ENCODE measurements at places on chromosomes 11 and 22.

- DNase-seq, result peak; percentile 71
Measured at GRCh38 chr11:1771700-1772099, 8.0 kb upstream of the CTSD start.

DNA sequence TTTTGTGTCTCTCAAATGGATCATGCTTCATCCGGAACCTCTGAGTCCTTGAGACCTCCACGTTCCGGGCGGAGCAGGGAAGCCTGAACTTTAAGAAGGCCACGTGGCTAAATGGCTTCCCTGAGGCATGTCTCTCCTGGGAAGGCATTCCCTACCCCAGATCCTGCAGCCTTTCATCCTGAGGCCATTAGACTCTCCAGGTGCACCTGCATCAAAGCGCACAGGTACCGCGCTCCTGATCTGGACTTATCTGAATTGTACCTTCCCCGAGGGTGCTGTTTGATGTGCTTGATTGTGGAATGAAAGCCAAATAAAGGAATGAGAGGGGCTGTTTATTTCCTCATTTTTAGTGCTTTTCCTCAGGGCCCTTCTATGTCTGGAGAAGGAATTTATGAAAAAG, 22.5 kb downstream of the C22orf31 start:
- no peak for DNase-seq

DNA sequence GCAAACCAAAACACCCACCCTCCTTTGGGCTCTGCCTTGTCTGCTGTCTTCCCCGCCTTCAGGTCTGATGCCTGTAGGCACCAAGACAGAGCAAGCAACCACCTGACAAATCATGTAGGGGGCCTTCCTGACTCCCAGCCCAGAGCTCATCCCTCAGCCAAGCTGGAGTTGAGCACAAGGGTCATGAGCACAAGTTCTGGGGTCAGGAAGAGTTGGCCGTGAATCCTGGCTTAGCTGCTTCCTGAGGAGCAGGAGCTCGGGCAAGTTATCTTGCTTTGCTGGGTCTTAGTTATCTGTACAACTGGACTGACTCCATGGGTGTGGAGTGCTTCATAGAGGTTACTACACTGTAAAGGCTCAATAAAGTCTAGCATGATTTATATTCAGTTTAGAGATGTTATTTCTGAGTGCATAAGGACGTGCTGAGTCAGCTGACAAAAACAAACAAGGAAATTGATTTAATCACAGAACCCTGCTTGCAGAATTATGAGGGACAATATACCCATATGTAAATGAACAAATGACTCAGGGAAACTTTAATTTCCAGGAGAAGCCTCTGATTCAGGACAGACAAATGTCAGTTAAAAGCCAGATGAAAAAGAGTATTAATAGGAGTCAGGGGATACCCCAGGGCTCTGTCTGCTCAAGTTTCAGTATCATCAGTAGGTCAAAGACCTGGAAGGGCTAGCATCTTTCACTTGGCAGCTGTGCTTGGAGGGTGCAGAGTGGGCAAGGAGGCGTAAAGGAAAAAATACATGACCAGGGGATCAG, 15.0 kb upstream of the APOA1 start:
- DNase-seq, result no peak

- DNase-seq, result no peak
Measured at GRCh38 chr11:113574586-113574985, 99.4 kb upstream of the DRD2 start.

DNA sequence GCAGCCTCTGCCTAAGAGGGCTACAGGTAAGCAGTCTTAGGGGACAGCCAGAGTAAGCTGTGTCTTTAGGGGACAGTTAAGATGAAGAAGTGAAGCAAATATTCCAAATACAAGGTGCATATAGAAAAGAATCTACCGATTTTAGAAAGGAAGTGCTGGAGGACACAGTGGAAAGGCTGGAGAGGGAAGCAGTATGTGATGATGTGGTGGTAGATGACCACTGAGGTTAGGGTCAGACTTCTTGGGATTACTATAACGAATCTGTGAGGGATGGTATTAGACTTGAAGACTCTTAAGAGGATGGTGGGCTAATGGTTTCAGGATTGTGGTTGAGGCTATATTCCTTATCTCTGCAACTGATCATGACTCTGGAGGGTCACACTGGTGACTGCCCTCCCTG, 40.0 kb upstream of the PHOX2A start:
- DNase-seq, result no peak

DNA sequence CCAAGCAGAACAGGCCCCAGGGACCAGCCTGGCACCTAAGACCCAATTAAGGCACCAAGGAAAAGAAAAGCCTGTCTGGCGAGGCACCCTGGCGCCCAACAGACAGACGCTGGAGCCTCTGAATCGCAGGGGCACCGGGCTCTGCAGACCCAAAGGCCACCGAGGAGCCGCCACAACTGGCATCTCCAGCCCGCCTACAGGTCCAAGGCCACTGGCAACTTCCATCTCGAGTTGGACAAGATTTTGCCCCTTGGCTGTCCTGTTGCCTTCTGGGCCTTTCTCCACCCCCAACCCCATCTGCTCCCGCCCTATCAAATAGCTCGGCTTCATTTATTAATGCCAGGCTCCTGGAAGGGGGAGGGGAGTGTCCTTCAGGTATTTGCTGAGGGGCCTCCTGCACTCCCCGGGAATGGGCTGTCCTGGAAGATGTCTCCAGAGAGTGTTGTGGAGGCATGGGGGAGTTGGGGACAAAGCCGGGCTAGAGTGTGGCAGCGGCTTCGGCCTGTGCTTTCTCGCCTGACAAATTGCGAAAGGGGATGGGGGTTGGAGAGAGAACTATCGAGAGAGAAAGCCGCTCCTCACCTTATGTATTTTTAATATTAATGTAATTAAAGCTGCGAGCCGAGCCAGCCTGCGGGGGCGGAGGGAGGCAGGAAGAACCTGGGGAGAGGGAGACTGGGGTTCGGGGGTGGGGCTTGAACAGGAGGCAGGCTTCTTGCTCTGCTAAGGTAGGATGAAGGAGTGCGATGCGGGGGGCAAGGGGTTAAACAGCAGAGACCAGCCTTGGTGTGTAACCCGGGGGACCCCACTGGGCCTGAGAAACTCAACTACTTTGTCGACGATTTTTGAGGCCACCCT, 2.0 kb downstream of the DSCAML1 start:
- DNase-seq, result no peak

DNA sequence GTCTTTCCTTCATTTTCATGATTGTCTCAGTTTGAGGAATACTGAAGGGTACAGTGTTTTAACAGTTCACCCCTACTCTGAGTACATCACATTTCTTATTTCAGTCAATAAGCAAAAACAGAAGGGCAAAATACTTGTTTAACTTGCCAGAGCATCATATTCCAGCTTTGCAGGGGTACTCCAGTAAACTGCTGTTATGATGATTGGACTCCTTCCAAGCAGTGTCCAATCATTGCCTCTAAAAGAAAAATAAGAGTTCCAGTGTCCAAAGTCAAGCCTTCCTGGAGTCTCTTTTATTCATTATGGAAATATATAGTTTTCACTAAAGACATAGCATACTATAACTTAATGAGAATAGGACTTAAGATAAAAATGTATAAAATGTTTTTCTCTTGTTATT, 105.1 kb downstream of the FANCF start:
- DNase-seq, result peak; percentile 29

- DNase-seq, result no peak
Measured at GRCh38 chr22:36257948-36258670, 5.2 kb downstream of the APOL1 start.

DNA sequence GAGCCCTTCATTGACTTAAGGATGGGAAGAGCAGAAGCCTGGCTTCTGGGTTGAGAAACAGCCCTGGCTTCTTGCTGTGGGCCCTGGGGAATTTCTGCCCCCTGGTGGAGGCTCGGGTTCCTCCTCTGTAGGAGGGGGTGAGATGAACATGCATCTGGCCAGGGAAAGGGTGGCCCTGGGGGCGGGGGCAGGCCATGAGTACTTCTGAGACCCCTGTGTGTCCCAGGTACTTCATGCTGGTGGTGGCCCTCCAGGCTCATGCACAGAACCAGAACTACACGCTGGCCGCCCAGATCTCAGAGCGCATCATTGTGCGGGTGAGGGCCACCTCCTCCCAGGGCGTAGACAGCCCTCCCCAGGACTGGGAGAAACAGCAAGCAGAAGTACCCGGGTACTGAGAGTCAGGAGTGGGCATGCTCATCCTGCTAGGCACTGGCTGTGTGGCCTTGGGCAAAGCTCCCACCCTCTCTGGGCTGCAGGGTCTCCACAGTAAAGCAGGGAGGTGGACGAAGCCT, 15.8 kb downstream of the TMEM258 start:
- peak; percentile 27 for DNase-seq

- DNase-seq, result no peak
Measured at GRCh38 chr22:37256075-37256726, 12.1 kb upstream of the RAC2 start.

DNA sequence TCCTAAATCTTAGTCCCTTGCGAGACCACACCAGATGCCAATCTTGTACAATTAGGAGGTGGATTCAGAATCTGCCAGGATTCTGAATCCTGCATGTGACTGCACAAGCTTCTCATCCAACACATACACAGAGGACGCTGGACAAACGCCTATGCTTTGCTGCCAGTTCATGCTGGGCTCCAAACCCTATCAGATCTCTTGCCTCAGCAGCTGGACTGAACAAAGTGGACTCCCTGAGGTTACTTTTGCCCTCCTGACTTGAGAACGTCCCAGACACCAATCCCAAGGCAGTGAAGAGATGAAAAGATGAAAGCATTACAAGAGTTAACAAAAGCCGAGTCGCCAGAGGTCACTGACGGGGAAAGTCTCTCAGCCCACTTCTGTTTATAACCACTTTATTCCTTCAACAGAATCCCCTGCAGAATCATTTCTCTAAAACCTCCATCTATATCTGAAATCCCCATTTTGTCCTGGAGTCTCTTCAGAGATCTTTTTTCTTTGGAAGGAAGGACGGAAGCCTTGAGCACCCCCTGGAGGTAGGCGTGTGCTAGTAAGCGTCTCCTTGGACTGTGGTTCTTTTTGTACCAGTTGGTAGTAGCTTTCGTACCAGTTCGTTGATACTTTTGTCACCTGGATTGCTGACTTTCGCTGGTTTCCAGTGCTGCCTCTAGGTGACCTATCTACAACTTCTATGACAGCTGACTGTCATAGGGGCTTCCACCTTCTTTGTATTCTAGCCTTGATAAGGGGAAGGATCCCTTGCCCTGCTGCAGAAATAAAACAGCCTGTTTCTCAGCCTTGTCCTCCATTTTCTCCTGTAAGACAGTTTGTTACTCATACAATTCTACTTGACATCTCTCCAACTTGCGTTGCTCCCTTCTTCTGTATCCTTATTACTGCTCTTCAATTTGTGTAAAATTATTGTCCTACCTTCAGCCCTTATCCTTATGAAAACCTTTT, 26.1 kb upstream of the EED start:
- peak; percentile 65 for DNase-seq

- DNase-seq, result no peak
Measured at GRCh38 chr11:127003260-127003981, 2.9 kb upstream of the KIRREL3 start.

Measured in fibroblast of the conjunctiva (primary cell).